Pons (tissue), 1 donor: ENCODE measurements at places on chromosomes 2 and 18.

GRCh38 chr2:152245653-152246052, 70.1 kb upstream of the STAM2 start:
- no peak for DNase-seq

DNA sequence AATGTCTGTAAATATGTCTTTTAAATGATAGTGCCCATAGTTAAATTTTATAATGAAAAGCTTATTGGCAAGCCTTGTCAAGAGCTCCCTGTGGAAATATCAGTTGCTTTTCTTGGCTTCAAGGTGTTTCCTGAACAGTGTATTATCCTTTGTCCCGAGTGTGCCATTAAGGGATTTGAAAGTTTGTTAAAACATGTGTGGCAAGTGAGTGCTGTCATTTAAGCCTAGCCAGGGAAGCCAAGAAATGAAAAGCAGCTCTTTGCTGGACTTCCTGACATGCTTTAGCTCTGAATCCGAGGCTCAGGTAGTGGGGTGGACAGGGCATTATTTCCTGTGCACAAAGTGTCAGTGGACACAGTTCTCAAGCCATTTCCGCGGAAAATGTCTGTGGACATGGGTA, 111.5 kb downstream of the DIS3L2 start:
- DNase-seq, result no peak

DNA sequence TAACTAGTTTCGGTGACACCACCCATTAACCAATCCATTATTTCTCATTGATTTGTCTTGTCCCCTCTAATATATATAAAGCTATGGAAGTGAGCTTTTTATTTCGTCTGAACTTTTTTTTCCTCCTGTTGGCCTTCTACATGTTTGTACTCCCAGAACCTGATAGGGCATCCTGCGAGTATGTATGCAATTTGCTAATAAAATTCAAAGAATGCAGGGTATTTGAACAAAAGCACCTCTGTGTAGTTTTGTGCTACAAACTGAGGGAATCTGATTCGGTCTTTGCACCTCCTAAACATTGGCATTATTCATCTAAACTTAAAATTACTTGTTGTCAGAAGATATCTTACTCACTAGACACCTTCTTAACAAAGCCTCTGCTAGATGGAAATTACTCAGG, 242.9 kb upstream of the TMEFF2 start:
- no peak for DNase-seq

DNA sequence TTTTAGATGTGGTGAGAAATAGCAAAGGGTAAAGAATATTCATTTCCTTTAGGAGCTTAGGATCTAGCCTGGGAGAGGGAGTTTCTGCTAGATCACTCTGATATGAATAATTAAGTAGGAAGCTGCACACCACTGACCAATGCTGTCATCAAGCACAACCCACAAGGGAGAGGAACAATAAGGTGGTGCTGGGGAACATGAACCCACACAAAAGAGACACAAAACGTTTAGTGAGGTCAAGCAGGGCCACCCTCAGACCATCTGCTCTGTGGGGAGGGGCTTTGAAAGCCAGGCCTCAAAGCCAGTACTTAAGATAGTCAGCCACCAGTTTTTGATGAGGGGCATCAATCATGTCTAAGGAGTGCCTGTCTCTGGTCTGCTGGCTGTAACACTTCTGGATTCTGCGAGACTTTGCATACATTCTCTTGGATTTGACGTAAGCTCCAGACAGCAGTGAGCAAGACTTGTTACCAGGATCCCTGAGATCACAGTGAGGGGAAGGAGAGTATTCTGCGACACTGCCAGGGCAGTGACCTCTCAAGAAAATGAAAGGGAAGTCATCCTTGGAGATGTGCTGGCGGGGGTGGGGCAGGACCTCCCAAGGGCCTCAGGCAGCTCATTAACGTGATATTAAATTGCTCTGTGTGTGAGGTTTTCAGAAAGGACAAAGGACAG, 127.0 kb downstream of the CCBE1 start:
- no peak for DNase-seq

- DNase-seq, result no peak
Observed at GRCh38 chr2:107168141-107168540, 282.2 kb upstream of the ST6GAL2 start.

GRCh38 chr2:133437492-133437891, 130.8 kb downstream of the NCKAP5 start:
- no peak for DNase-seq

- DNase-seq, result no peak
Observed at GRCh38 chr2:233481368-233482142, 85.0 kb downstream of the USP40 start.

DNA sequence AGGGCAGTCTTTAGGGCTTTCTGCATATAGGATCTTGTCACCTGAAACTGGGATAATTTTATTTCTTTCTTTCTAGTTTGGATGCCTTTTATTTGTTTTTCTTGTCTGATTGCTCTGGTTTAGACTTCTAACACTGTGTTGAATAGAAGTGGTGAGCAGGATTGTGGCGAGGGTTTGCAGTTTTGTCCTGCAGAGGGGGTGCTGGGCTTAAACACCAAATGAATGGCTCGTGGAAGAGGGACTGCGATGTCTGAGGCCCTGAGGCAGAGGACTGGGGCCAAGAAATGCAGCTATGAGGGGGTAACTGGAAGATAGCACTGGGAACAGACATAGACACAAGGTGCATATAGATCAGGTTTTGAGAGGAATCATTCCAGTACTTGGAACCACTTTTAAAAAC, 20.5 kb downstream of the UBE2F start:
- DNase-seq, result no peak

DNA sequence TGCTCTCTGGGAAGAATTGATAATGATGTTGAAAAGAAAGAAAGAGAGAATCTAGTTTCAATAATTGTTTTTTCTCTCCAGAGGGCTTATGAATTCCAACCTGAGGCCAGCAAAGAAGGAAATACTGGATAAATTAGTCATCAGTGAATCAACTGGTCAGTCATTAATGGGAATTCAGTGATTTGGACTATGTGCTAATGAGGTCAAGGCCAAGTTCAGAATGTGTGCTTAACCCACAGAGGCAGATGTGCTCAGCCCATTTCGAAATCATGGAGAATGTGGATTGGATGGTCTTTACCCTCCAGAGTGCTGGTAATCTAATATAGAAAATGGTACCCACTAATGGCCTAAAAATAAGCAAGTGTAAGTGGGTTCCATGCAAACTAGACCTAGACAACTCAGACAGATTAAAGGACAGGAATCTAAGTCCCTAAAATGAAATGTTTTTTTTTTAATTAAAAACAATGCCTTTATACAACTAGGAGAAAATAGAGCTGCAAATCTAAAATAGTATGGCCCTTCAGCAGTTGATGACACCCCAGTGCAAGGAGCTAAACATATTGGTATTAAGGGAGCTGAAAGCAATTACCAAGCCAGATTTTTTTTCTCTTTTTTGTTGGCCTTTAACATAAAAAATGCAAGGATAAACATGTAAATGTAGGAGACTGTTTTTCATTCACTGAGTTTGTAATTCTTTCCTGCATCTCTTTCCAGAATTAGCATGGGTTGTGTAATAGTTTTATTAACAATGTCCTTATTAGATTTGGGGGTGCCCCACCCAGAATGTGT, 296.9 kb downstream of the SATB2 start:
- DNase-seq, result no peak

GRCh38 chr2:152432206-152432653, 97.3 kb downstream of the FMNL2 start:
- DNase-seq, result peak; percentile 79

- no peak for DNase-seq
Observed at GRCh38 chr18:44852818-44853217, 172.1 kb downstream of the SETBP1 start.

GRCh38 chr18:13725566-13726231, 659 bp downstream of the FAM210A start:
- DNase-seq, result peak; percentile 22

- DNase-seq, result no peak
Observed at GRCh38 chr2:100235098-100235497, 87.2 kb downstream of the LONRF2 start.

DNA sequence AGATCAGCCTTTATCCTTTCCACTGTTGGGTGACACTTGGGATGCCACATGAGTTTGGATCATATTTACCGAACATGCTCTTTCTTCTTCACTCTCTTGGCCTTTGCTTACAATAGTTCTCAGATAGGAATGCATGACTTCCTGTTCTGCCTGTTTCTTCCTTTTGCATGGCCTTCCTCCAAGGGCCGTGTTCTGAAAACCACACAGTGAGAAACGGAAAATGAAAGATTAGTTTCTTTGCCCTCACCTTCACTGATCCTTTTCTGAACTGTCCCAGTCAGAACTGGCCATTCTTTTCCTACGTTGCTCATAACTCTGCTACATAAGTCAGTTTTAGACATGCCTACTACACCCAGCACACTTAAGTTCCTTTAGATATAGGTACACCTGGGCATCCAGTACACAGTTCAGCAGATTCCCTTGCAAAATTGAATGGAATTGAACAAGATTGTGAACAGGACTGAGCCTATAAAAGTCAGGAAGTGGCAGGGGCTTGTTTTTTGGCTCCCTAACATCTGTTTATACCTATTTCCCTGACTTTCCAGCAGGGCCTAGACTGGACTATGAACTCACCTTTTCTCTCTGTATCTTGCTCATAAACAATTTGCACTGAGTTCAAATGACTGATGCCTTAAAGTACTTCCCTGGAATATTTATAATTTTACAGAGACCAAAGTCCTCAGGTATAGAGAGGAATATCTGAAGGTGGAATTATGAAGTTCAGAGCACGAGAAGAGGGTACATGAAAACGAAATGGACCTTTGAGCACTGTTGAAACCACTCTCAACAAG, 186.4 kb upstream of the ST6GAL2 start:
- DNase-seq, result no peak

DNA sequence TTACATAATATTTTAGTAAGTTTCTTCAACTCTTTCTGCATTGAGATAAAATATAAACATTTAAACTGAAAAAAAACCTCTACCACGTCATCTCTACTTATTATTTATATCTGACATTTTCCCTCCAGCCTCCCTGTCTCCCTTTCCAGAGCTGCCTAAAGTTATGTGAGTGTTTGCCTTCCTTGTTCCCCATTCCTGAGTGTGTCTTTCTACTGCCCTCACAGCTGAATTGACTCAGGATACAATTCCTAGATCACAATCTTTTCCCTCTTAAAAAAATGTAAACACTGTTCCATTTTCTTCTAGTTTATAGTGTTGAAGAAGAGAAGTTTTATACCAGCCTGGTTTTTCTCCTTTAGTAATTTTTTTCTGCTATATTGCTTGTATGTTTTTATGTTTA, 5.3 kb downstream of the TRPM8 start:
- DNase-seq, result no peak

- DNase-seq, result no peak
Observed at GRCh38 chr18:34219651-34220050, 5.1 kb downstream of the NOL4 start.

GRCh38 chr2:84323890-84324289, 135.2 kb downstream of the SUCLG1 start:
- DNase-seq, result no peak

- no peak for DNase-seq
Observed at GRCh38 chr2:223297788-223298187, 245.8 kb downstream of the KCNE4 start.

DNA sequence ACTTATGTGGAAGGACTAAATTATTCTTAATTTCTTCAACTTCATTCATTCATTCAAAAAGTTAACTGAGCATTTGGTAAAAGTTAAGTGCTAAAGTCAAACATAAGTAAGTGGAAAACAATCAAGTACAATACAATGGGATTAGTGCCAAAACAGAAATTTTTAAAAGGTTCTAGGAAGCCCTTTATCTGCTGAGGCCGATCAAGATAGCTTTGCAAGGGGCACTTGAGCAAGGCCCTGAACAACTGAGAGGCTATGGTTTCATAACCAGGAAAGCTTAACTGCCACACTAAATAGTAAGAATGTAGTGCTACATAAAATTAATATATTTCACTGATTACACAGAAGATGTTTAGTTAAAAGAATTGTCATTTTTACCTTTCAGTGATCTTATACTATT, 76.5 kb downstream of the NOL10 start:
- no peak for DNase-seq

DNA sequence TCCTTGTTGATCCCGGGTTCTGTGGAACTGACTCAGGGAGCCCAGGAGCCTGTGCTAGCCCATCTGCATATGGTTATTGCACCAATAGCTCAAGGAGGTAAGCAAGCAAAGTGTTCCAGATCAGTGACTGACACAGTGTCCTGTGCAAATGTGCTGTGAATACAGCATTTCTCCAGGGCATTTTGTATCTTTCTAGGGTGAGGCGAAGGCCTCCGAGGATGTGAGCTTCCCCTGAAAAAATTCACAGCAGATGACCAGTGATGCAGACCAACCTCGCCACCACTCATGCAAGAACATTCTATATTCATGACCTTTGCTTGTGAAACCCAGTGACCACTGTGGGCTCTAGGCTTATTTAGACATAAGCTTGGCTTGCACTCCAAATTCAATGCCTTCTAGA, 15.2 kb upstream of the NT5DC4 start:
- no peak for DNase-seq

GRCh38 chr2:65240657-65241056, 13.0 kb downstream of the ACTR2 start:
- no peak for DNase-seq

DNA sequence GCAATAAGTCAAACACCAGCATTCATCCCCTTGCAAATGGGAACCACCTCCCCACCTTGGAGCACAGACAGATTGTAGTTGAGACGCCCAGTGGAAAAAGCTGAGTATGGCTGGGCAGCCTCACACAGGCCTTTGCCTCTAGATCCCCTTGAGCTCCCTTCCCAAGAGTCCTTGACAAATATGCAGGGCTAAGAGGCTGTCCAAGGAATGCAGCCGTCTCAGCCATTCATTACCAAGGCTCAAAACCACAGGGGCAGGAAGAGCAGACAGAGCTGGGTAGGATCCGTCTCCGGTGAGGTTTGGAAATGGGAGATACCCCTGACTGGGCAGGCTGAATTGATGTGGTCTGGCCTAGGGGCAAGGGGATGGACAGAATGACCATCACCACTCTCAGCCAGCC, 557.1 kb downstream of the TNS1 start:
- no peak for DNase-seq

GRCh38 chr2:120722568-120723421, 12.9 kb upstream of the GLI2 start:
- no peak for DNase-seq
